NCI-H1436 treated with DMSO at 0.1 percent for 48 hours (cell line): ENCODE measurements at places on chromosomes 12 and 14.

DNA sequence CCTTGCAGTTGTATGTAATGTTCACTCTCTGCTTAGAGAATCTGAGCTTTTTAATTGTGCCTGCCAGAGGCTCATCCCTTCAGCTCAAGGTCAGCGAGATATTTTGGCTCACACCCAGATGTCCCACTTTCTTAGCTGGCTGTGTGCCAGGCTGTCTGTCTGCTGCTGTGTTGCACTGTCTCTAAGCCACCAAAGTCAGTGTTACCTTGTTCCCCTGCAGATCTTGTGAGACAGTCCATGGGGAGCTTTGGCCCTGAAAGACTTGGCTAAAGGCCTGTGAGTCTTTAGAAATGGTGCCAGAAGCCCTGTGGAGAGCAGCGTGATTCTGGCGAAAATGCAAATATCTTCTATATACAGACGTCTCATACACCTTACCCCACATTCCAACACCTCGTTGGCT is 293.7 kb downstream of the TTC6 start:
- DNase-seq, result no peak

GRCh38 chr12:32499048-32499447 is 99.7 kb downstream of the FGD4 start:
- DNase-seq, result no peak

GRCh38 chr12:91320999-91321398 is 138.4 kb upstream of the DCN start:
- DNase-seq, result no peak

GRCh38 chr12:20211541-20211940 is 156.8 kb upstream of the PDE3A start:
- no peak for DNase-seq

- no peak for DNase-seq
These were observed 148.8 kb downstream of the ZFP36L1 start for GRCh38 chr14:68644101-68644500.

- DNase-seq, result no peak
These were observed 74.3 kb downstream of the RFLNA start for GRCh38 chr12:124369055-124369826.

- DNase-seq, result no peak
These were observed 161.1 kb upstream of the TRHDE start for GRCh38 chr12:72110937-72111650.

DNA sequence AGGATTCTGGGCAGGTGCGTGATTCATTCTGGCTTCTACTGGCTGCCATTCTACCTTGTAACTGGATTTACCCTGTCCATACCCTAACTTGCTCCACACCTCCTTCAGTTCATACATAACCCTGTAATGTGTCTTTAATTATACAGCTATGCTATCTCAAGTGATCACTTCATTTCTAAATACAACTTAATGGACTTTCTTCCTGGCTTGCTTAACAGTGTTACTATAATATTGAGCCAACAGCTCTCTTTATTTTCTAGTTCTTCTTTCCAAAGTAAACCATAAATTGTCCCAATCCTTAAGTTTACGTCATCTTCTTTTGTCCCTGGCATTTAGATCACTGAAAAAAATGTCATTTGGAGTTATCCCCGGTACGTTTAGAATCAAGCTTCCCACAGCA is 75.9 kb upstream of the KCNJ8 start:
- DNase-seq, result no peak

DNA sequence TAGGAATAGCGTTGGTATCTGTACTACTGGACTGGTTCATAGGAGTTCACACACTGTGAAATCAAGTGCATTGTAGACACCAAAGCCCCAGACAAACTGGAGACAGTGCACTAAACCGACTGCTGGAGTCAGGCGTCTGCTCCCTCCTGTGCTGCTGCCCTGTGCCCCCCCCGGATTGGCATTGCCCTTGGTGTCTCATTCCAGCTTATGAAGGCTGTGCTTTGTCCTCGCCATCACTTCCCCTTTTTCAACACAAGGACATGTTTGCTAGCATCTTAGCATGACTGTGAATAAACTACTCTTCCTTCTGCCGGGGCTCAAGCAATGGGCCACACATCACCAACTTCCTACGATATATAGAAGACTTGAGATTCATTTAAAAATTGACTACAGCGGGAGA is 84.0 kb downstream of the TMCC3 start:
- no peak for DNase-seq

GRCh38 chr12:109738209-109738608 is 24.6 kb downstream of the FAM222A start:
- no peak for DNase-seq

- DNase-seq, result no peak
These were observed 210.1 kb upstream of the DAAM1 start for GRCh38 chr14:58978343-58978742.

DNA sequence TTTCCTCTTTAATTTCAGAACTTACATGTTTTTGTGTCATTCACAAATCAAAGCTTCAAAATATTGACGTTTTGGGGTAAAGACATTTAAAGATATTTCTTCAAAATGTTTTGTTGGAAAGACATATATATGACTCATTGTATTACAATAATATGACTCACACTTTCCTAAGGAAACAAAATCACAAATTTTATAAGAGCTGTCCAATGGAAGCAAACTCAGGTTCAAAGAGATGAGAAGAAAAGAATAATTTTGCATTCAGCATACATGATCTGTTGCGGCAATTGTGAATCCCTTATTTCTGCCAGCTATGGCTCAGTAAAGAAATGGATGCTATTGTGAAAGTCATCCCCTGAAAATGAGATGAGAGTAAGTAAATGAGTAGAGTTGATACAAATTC is 82.7 kb downstream of the GRIP1 start:
- no peak for DNase-seq

- DNase-seq, result no peak
These were observed 2.7 kb downstream of the OTX2 start for GRCh38 chr14:56807386-56808109.

- no peak for DNase-seq
These were observed 27.3 kb downstream of the SPRING1 start for GRCh38 chr12:116710370-116711150.

GRCh38 chr12:40565029-40565633 is 127.1 kb upstream of the CNTN1 start:
- DNase-seq, result no peak

DNA sequence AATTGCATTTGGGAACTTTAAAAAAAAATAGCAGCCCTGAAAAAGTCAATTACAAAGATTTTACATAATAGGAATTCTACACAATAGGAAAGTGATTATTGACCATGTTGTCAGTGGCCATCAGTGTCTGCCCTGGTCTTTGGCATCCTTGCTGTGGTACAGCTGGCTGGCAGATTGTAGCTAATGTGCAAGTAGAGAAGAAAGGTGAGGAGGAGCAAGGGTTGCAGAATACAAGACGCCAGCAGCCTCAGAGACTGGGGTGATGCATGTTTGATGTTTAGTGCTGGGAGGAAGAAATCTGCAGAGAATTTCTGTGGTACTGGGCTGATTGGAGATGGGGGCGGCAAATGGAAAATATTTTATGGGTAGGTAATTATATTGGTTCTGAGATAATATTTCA is 322.9 kb downstream of the TMEM117 start:
- no peak for DNase-seq

GRCh38 chr12:104462931-104463339 is 6.2 kb downstream of the CHST11 start:
- DNase-seq, result no peak

DNA sequence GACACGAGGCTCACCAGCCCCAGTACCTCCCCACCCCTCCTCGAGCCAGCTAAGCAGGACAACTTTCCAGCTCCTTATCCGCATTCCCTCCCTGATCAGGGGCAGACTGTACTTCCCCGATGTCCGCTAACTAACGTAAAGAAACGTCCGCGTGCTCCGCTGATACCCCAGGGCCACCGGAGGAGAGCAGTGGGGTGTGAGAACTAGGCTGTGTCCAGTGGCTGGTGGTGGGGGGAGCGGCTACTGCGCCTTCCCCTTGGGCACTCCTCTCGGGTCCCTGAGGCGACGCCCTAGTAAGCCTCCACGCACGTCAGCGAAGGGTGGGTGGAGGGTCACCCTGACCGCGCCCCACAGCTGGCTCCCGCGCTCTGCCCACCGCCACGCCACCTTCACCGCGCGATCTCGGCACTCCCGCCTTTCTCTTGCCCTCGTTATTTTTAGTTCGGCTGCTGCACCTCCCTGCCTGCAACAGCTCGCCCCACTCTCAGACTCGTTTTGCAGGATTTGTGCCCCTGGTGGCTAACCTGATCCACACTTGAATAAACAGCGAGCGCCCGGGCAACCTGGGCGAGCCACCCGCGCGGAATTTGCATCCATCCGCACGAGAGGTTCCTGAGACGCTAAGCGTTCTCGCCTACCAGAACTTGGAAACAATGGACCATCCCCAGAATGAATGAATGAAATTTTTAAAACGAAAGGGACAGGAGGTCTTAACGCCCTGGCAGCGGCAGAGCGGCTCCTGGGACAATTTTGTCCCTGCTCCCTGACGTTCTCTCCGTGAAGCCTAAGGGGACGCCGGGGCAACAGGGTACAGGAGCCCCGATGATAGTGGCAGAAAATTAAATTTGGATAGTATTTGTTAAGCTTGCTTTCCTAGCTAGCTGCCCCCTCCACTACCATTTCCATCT is 6.9 kb upstream of the BMP4 start:
- no peak for DNase-seq

GRCh38 chr12:11927286-11927935 is 143.3 kb upstream of the BCL2L14 start:
- no peak for DNase-seq

- no peak for DNase-seq
These were observed 9.5 kb upstream of the RERG start for GRCh38 chr12:15230751-15231150.

DNA sequence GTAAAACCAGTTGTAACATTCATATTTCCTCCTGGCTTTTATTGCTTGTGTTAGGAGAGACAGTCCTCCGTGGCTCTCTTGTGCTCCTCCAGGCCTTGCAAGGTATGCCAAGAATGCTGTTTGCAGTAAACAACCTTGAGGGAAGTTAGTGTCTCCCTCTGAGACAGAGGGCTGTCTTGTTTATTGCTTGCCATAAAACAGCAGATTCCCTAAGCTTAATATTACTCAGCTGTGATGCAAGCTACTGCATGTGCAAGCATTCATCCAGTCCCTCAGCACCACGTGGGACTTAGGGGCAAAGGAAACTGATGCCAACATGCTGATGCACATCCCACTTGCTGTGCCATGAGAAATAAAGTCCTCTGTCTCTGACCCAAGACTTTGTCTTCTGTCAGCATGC is 6.6 kb downstream of the POMT2 start:
- DNase-seq, result no peak

GRCh38 chr14:73492043-73492552 is 1.4 kb downstream of the RIOX1 start:
- no peak for DNase-seq

- DNase-seq, result no peak
These were observed 245.9 kb downstream of the FOXN3 start for GRCh38 chr14:89171168-89171567.

- DNase-seq, result no peak
These were observed 13.3 kb upstream of the BDKRB2 start for GRCh38 chr14:96191353-96191752.

DNA sequence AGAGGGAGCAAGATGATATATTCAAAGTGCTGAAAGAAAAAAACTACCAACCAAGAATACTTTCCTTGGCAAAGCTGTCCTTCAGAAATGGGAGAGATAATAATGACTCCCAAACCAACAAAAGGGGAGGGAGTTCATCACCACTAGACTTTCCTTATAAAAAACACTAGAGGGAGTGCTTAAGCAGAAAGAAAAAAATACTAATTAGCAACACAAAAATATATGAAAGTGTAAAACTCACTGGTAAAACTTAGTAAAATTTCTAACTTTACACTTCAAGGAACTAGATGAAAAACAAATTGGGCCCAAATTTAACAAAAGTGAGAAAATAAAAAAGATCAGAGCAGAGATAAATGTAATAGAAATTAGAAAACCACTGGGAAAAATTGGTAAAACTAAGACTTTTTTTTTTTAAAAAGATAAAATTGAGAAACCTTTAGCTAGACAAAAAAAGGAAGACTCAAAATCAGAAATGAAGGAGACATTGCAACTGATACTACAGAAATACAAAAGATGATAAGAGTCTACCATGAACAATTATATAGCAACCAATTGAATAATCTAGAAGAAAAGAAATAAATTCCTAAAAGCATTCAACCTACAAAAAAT is 60.4 kb upstream of the FAR2 start:
- DNase-seq, result no peak

GRCh38 chr12:124321556-124322270 is 26.8 kb downstream of the RFLNA start:
- no peak for DNase-seq

GRCh38 chr14:56328021-56328420 is 209.8 kb downstream of the PELI2 start:
- DNase-seq, result no peak

DNA sequence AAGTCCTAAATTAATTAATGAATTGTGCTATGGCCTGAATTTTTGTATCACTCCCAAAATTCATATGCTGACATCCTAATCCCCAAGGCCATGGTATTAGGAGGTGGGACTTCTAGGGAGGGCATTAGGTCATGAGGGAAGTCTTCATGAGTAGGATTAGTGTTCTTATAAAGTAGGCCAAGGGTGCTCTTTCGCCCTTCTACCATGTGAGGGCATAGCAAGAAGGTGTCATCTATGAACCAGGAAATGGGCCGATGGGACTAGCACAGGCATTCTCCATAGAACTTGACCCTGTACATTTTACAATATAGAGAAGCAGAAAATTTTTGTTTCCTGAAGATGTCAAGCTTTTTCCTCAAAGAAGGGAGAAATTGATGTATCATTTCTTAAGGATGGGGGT is 12.5 kb downstream of the SYT10 start:
- DNase-seq, result no peak

- no peak for DNase-seq
These were observed 17.6 kb downstream of the BATF start for GRCh38 chr14:75539561-75540478.

DNA sequence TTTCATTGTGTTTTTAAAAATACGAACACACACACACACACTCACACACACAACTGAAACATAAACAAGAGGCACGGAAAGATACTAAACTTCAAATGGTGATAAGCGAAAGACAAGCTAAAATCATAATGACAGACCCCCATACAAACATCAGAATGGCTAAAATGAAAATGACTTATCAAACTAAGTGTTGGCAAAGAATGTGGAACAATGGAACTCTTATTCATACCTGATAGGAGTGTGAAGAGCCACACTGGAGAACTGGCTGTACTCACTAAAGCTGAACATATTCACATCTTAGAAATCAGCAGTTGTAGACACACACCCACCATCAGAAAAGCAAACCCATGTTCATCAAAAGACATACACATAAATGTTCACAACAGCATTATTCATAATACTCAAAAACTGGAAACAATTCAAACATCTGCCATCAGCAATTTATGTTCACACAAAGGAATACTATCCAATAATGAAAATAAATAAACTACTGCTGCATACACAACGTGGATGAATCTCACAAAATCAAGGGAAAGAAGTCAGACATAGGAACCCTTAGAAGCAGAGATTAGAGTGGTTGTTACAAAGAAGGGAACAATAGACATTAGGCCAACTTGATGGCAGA is 11.8 kb downstream of the STXBP6 start:
- no peak for DNase-seq

DNA sequence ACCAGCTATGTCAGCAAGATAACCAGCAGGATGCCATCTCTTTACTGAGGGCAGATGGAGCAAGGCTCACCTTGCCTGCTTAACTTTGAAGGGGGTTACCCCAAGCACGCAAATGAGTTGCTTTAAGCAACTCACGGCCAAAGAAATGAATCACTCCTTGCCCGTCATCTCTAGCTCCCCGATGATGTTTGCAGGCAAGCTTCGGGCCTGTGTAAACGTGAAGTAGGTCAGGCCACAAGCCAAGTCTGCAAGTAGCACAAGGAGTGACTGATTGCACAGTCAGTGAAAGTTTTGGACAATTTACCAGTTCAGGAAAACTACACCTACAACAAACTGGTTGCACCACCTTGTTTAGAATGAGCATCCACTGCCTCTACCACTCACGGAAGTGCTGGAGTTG is 699.7 kb upstream of the TBX3 start:
- no peak for DNase-seq
